Stimulated activated CD4-positive, alpha-beta T cell treated with anti-CD3 and anti-CD28 coated beads, Interleukin-1b, Interleukin-23, amount 100 ng/mL, for 24 hours (primary cell): ENCODE measurements at places on chromosomes 12 and 14.

DNA sequence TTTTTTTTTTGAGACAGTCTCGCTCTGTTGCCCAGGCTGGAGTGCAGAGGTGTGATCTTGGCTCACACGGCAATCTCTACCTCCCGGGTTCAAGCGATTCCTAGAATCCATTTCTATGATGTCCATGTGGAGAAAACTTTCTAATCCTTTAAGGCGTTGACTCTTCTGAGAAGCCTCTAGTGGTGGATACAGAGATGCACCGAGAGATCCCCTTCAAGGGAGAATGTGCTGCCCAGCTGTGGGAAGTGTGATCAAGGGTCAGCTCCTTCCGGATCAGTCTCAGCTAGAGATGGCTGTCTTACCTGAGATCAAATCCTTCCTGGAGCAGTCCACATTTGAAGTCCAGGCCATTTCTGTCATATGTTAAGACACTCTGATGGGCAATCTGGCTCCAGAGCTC lies 92.7 kb upstream of the HECTD1 start:
- no peak for DNase-seq

DNA sequence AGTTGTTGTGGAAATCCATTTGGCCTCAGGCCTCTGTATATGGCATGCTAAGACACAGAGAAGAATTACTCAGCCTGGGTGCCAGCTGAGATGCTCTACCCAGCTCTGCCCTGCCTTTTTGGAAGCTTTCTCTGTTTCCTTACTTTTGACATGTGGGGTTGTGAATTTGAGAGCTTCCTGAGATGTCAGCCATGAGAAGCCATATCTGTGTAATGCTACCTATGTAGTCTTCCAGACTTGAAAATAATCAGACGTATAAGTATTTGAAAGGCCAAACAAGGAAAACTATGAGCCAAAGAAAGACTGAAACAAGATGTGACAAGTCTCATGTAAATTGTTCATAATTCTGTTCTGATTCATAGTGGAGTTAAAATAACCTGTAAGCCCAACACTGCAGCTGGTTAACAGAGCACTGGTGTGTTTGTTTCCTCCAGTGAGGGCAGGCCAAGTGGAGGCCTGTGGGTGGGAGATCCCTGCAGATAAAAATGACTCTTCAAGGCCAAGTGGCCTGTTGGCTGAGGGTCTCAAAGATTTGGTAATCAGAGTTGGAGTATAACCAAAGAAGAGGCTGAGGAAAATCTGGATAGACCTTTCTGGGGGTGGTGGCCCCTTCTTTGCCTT lies 94.0 kb downstream of the TMX1 start:
- DNase-seq, result no peak

- no peak for DNase-seq
Observed at GRCh38 chr14:104265918-104266630, 127.7 kb downstream of the KIF26A start.

DNA sequence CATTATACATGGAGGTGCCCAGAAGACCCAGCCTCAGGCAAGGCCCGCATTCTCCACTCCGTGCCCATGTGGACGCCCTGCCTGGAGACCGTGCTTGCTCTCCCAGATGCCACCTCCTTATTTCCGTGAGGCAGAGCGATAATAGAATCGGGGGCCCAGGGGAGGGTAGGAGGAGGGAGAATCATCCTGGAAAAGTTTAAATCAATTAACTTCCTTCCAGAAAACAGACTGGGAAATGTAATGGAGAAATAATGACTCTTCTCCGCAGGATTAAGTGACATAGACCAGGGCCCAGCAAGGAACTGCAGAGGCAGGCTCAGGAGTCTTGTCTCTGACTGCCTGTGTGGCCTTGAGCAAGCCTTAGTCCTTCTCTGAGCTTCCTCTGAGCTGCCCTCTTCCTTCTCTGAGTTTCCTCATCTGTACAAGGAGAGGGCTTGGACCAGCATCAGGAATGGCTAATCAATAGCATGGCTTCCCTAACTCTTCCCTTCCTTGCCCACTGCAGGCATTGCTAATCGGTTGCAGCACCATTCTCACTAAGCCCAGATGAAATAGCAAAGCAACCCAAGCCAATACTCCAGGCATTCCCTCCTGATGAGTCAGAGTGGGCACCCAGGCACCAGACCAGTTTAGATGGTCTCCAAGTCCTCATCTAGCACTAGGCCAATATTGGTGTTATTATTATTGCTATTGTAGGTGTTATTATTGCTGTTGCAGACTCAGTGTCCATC lies 11.3 kb upstream of the FAM222A start:
- DNase-seq, result no peak

- no peak for DNase-seq
Observed at GRCh38 chr12:94676031-94676641, 25.8 kb upstream of the TMCC3 start.

DNA sequence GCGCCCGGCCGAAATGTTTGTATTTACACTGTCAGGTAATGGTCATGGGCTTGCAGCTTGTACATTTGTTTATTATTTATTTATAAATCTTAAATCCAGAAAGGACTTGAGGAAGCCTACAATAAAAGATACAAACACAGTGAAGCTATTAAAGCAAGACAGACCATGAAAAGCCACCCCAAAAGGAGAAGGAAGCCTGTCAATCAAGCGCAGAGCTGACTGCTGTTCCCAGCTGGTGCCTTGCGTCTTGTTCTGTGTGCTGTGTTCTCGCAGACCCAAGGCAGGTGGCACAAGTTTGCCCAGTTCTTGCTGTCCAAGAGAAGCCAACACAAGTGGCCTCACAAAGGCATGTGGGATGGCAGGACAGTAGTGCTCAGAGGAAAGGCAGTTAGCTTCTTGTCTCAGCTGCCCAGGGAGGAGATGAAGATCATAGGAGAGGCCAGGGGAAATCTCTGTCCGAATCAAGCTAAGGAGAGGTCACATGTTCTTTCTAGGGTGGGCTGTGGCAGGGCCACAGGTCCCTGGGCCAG lies 73.2 kb downstream of the SLC25A47 start:
- DNase-seq, result no peak

DNA sequence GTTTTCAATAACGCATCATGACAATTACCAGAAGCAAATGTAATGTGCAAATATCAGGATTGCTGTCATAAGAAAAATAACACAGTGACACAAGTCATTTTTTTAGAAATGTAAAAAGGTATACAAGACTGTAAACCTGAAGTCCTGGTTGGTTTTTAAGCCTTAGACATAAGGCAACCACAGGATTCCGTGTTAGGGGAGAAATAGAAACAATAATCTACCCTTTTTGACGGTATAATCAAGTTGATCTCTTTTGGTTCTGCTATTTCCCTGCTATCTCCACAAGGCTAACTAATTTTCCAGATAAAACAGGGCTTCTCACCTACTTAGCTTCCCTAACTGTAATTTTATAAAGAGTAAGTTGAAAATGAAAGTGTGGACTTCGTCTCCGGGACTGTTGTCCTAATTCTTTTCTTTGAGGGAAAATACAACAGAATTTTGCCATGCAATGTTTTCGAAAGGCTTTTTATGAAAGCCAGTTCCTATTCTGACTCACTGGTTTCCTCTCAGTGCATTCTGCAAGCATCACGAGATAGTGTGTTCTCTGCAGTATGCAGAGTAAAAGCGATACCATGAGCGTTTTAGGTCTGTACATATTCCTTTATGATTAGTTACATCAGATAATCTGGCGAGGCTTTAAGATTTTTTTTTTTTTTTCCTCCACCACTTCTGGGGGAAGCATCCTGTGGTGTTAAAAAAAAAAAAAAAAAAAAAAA lies 10.6 kb downstream of the MYO1H start:
- DNase-seq, result no peak

GRCh38 chr12:6312529-6313325 lies 2.2 kb downstream of the PLEKHG6 start:
- no peak for DNase-seq

DNA sequence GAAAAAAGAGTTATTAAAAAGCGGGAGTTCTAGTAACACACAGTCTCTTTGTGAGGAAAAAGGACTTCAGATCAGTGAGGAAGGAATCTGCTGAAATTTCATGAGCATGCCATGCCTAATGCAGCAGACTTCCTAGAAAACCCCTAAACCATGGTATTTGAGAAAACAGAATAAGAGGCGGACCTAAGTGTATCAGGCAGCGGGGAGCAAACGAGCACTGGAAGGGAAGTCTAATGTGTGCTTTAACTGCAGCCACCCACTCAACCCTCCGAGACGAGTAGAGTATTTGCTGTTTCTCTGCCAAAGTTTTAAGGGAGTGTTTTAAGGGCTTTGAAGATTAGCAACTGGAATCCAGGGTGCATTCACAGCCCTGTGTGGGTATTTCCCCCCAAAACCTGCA lies 36.5 kb downstream of the ACADS start:
- no peak for DNase-seq

GRCh38 chr12:64452559-64453329 lies 824 bp downstream of the TBK1 start:
- DNase-seq, result no peak

GRCh38 chr14:33586806-33587205 lies 364.1 kb downstream of the EGLN3 start:
- no peak for DNase-seq

DNA sequence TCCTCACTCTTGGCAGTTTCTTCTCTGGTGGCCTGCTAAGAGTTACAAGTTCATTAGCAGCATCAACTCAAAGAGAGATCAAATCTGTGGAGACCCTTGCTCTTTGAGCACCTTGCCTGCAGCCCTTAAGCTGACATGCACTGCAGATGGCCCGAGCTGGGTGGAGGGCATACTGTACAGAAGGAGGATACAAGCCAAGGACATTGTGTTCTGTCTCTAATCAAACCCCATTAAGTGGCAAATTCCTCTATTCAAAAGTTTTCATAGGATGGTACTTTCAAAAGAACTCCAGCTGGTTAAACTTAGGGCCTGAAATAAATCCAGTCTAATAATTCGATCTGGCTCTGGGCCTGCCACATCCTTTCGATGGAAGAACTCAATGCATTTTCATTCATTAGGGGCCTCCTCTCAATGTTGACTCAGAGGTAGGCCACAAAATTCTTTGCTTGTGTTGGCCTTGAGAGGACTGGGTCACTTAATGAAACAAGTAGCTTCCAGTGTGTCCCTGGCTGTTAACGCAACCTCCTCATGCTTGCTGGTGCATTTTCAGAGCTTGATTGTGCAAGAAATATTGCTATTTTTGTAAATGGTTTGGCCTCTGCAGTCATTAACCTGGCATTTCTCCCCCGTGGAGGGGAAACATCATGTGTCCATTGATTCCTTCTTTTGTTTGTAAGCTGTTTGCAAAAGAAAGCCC lies 318.2 kb downstream of the NUAK1 start:
- no peak for DNase-seq

DNA sequence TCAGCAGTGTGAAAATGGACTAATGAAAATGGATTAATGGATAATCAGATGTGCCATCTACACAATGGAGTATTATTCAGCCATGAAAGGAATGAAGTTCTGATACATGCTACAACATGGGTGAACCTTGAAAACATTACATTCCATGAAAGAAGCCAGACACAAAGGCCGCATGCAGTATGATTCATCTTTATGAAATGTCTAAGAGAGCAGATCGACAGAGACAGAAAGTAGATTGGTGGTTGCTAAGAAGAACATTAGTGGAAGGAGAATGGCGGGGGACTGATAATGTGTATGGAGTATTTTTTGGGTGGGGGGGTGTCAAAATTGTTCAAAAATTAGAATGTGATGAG lies 47.3 kb downstream of the PRKAB1 start:
- no peak for DNase-seq

DNA sequence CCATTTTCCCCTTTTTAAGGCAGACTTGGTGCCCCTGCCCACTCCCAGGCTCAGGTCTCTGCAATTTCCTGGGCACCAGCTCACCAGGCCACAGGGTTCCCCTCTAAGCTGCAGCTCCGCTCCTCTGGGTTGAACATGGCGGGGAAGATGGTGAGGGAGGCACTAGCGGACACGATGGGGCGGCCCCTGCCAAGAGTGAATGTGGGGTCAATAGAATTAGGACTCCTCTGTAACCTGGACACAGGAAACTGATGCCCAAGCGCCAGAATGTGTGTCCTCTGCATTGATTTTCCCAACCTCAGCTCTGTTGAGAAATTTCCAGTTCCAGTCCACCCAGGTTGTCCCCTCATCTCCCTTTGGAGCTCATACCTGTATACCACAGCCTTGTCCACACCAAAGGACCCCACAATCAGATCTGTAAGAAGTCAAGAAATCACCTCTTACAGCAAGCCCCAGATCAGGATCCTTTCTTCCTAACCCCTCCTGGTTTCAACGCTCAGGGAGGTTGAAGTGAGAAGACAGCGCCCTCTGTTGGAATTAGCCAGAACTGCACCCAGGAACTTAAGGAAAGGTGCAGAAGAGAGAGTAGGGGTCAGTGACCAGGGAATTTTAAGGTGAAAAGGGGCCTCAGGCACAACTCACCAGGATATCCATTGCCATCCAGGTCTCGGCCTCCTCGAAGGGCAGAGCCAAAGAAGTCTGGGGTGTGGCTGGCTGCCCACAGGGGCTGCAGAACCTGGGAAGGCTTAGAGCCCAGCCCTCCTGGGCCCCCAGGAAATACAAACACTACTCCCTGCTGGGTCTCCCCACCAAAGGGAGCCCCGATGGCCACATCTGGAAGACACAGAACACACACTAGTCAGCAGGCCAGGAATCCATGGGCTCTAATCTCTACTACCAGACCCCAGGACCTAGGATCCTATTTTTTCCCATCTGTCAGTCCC lies 14.7 kb downstream of the ITGA5 start:
- peak; percentile 42 for DNase-seq

DNA sequence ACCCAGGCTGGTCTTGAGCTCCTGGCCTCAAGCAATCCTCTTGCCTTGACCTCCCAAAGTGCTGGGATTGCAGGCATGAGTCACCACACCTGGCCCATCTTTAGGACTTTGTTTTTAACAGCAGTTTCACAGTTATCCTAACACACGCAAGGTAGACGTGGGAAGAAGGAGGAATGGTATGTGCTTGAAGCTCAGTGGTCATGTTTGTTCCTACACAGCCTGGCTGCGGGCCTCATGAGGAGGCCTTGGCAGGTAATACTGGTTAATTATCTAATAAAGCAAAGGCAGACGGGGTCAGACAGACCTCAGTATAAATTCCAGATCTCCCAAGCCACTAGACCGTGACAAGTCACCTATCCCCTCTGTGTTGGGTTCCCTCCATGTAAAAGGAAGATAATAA lies 271.8 kb downstream of the PCNX1 start:
- no peak for DNase-seq

- no peak for DNase-seq
Observed at GRCh38 chr12:76690921-76691700, 72.8 kb upstream of the ZDHHC17 start.

DNA sequence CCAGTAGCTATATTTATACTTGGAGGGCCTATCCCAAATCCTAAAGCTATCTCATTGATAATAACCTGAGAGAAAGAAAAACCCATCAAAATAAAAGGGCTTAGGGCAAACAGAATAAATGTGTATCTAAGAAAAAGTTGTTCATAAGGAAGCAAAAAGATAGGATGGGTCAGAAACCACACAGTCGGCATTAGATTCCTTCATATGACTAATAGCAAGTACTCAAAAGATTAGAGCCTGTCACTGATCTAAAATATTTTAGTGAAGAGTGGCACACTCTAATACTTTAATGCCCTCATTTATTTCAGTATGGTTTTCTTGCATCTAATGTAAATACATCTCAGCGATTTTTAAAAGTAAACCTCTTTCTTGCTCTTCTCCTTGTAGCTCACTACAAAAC lies 17.1 kb upstream of the NAV3 start:
- no peak for DNase-seq

- DNase-seq, result no peak
Observed at GRCh38 chr14:99562856-99563748, 40.9 kb downstream of the CCDC85C start.

- DNase-seq, result no peak
Observed at GRCh38 chr14:23766737-23767401, 130.7 kb downstream of the DHRS2 start.
